ELF-1 (cell line): ENCODE measurements at places on chromosomes 4 and X.

DNA sequence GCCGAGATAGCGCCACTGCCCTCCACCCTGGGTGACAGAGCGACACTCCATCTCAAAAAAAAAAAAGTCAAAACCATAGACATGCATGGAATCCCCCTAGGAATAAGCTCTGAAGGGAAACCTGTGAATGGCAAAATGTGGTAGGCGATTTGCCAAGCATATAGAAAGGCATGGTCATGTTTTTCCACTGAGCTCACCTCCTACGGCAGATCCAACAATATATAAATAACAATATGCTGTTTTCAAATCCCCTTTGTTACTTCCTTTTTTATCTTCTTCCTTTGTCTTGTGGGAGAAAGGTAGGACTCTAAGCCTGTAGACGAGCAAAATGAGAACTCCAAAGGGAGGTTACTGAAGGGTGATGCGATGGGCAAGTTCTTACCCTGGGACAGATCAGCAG, 219.0 kb downstream of the PALLD start:
- peak; percentile 4 for DNase-seq

- peak; percentile 12 for DNase-seq
Measured at GRCh38 chrX:71128166-71128833, 9.9 kb downstream of the MED12 start.

DNA sequence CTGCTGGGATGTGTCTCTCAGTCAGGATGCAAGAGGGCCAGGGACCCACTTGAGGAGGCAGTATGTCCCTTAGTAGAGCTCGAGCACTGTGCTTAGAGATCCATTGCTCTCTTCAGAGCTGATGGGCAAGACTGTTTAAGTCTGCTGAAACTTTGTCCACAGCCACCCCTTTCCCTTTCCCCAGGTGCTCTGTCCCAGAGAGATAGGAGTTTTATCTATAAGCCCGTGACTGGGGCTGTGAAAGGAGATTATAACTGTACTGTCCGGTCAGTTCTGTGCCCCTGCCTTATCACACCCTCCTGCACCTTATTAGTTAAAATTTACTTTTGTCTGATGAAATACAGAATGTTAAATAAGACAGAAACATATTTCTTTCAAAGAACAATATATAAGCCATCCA, 378.4 kb downstream of the PABPC4L start:
- no peak for DNase-seq

DNA sequence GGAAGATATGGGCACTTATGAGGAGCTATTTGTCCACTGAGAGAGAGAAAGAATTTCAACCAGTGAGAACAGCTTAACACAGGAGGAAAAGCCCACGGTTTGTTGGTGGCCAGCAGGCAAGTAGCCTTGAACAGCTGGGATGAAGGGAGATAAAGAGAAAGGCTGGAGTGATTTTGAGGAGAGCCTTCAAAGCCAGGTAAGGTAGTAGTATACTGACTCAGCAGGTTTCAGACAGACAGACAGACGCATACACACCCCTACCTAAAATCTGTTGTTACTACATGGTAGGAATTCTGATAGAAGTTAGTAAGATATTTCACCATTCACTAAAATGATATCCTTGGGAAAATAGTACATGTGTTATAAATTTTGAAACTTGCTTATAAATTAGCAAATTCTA, 60.5 kb downstream of the SEC24D start:
- DNase-seq, result peak; percentile 12

GRCh38 chr4:33924239-33924638, 2320.1 kb downstream of the ARAP2 start:
- DNase-seq, result peak; percentile 81

GRCh38 chr4:123403080-123403604, 6.5 kb downstream of the SPRY1 start:
- DNase-seq, result no peak

DNA sequence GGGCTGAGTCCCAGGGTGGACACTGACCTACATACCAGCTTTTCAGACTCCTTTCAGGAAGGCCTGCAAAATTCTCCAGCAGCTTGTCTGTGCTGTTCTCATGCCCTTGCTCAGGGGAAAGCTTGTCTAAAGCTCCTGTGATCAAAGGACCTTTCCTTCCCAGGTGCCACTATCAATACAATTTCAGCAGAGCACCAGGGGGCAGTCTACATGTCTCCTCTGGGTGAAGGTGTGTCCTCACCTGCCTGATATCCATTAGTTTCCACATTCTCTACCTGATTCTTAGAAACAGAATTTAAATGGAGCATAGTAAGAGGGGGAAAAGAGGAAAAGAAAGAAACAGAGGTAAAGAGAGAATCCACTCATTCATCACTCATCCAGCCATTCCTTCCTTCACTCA, 114.2 kb downstream of the PPARGC1A start:
- DNase-seq, result peak; percentile 3

GRCh38 chr4:23614284-23614892, 275.5 kb downstream of the PPARGC1A start:
- peak; percentile 32 for DNase-seq

- no peak for DNase-seq
Measured at GRCh38 chr4:10478621-10479020, 21.4 kb upstream of the ZNF518B start.

- DNase-seq, result no peak
Measured at GRCh38 chr4:173821876-173822275, 291.8 kb upstream of the HAND2 start.

- DNase-seq, result no peak
Measured at GRCh38 chr4:172011196-172011595, 198.0 kb downstream of the GALNTL6 start.

- no peak for DNase-seq
Measured at GRCh38 chr4:138070816-138071215, 171.3 kb downstream of the SLC7A11 start.

GRCh38 chr4:159420162-159421057, 317.5 kb downstream of the RAPGEF2 start:
- DNase-seq, result no peak

DNA sequence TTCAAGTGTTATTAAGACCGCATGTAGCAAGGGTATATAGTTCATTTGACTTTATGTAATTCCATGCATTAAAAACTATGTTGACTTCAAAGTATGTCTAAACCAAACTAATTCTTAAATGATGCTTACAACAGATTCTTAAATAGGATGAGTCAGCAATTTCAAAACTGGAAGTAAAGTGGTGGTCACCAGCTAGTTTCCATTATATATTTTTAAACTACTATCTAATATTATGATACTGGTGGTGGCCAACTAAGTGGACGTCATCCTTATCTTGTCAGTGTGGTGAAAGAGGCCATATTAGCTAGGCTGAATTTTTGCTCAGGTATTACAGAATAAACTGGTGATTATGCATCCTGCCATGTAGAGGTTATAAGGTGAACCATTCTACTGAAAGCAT, 1.2 kb downstream of the IL15 start:
- no peak for DNase-seq

GRCh38 chr4:127250577-127250976, 382.2 kb upstream of the INTU start:
- no peak for DNase-seq

GRCh38 chrX:131543774-131544173, at the start of gene OR13H1:
OR13H1 (plus strand) TSS chrX:131544074; CDS start chrX:131544074, 0 bp downstream.
- no peak for DNase-seq

GRCh38 chr4:88697141-88697540, 488 bp downstream of the NAP1L5 start:
- no peak for DNase-seq

DNA sequence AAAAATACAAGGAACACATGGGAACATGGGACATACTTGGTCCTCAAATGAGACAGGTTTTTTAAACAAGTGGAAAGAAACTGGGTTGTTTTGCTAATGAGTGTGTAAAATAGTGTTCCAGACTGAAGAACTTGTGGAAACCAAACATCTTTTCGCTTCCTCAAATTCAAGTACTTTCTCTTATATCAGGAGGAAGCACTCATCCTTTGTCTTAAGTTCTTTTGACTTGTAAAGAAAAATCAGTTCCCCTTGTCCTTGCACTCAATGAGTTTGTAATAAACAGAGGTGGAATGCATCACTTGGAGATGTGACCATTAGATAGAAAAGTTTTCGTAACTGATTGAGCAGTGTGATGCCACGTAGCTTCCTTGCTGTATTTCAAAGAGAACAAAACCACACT, 101.1 kb downstream of the PHOX2B start:
- DNase-seq, result no peak

DNA sequence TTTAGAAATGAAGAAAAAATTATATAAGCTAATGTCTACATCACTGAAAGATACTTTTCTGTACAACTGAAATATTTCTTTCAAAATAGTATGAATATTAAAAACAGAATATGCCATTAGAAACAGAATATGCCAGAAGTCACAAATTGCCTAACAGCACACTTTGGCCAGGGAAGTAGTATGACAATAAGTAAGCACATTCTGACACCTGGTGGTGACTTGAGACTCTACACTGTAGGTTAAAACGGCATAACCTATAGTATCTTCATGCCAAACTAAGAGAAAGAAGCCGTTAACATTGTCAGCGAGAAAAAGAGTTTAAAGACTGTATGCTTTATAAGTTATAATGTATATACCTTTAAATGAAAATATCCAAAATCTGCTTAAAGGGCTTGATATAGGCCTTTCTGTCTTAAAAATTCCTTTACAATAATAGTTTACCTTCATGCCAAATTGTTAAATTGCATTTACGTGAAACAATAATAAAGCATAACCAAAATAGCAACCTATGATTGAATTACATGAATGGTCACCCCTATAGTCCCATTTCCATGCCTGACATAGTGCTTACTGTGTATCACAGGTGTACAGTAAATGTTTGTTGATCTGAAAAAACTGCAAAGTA, 32.8 kb downstream of the FAM13A start:
- DNase-seq, result peak; percentile 5

DNA sequence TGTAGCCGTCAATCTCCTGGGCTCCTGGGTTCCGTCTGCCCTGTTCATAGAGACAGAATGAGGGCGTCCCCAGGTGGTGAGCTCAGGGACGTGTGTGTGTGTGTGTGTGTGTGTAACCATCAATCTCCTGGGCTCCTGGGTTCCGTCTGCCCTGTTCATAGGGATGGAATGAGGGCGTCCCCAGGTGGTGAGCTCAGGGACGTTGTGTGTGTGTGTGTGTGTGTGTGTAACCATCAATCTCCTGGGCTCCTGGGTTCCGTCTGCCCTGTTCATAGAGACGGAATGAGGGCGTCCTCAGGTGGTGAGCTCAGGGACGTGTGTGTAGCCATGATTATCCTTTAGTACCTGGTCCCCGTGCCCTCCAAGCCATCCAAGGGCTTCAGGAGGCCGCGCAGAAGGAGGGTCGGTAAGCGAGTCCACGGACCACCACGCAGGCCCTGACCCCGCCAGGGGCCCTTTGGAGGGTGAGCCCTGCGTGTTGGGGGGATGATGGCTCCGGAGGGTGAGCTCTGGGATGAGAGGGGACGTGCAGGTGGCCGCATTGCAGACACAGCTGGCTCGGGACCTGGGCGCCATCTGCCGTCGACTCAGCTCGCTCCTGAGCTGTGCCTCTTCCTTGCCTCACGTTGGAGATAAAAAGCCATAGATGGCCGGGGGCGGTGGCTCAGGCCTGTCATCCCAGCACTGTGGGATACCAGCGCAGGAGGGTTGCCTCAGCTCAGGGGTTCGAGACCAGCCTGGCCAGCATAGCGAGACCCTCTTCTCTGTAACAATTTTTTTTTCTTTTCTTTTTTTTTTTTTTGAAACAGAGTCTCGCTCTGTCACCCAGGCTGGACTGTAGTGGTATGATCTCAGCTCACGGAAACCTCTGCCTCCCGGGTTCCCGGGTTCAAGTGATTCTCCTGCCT, 5.4 kb upstream of the GTPBP6 start:
- DNase-seq, result peak; percentile 88

DNA sequence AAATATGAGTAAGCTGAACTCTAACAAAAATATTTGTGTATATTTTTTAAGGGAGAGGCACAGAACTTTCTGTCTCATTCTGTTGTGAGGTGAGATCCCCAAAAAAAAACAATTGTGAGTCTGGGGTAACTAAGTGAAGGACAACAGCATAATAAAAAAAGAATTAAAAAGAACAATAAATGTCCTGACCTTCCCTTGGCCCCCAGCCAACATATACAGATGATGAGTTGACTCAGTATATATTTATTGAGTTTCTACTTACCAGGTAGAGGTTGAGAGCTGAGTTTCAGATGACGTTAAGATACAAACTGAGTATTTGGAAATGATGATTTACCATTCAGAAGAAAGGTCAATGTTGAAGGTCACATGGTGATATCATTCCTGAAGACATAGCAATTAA, 239.5 kb downstream of the KCNIP4 start:
- no peak for DNase-seq

GRCh38 chr4:1794809-1795298, 1.8 kb downstream of the FGFR3 start:
- DNase-seq, result peak; percentile 75

DNA sequence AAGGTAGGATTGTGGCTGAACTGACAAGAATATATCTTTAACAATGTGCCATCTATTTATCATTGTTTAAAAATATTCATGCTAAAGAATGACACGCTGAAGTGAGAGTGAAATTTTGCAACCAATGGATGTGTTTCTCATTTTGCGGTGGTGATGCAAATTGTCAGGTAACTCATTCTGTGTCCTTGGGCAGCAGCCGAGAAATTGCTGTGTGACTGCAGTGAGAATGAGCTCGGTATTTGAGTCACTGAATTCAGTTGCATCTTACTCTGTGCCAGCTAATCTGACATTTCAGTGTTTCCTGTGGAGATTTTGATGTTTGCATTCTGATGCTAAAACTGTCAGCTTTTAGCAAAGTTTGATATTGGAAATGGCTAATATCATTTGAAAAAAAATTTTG, 28.1 kb downstream of the MCUB start:
- DNase-seq, result no peak

DNA sequence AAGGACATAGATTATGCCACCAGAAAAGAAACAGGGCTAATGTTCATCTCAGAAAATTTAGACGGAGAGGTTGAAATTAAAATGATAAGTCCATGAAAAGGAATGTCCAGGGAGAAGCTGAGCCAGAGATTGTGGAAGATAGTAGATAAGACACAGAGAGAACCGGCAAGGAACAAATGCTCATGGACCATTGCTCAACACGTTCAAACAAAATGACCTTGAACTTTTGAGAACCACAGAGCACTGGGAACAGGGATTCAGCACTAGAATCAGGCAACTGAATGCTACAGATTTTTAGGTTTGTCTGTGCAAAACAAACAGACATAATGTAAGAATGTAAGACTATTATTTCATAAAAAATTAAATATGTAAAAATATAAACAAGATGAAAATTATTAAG, 206.3 kb downstream of the PDGFC start:
- DNase-seq, result no peak

DNA sequence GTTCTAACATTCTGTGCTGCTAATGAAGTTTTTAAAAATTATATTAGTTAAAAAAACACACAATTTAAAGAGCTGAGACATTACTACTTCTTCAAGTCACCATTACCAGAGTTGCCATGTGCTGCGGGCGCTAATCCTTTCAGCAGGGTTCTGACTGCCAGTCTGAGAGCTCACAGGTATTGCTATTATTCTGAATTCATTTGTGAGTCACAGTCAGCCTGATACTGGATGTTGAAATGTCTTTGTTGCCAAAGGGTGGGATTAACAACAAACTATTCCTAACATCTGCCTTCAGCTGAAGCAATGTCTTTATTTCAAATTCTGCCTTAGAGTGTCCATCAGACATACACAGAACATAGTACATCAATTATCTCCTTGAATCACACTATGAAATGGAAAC, 197.1 kb upstream of the FGF13 start:
- no peak for DNase-seq
